ENCODE measurements at places on chromosomes 11 and 22.

- DNase-seq: no peak
Observed at GRCh38 chr22:32917577-32918354, 116.3 kb downstream of the TIMP3 start.

DNA sequence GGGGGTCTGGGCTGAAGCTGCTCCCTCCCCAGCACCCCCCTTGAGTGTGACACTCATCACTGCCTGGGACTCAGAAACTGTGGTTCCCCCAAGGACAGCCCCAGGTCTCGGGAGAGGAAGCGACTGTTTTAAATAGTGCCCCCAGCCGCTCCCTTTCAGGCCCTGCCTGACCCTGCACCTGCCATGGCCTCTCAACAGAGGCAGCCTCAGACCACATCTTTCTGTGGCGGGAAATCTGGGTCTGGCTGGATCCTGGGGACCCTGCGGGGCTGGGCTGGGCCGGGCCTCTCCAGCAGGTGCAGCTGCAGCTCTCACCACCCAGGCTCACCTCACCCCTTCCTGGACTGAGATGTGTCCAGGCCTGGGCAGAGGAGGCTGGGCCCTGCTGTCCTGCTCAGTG is 3.7 kb upstream of the IGLL1 start:
- DNase-seq: no peak

DNA sequence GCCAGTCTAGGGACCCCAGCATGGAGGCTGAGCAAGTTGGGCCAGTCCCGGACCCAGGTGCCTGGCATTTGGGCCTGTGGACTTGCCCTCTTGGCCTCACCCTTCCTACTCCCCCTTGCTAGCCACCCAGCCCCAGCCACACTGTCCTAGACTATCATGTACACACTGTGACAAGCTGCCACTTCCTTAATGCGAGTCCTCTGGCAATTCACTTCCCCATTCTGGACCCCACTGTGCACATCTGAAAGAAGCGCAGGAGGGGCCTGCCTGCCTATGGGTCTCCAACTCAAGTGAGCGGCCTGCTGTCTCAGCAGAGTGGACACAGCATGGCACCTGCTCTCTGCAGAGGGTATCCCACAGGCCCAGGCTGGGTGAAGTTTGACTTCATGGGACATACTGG is 68.5 kb upstream of the LMO1 start:
- DNase-seq: no peak

DNA sequence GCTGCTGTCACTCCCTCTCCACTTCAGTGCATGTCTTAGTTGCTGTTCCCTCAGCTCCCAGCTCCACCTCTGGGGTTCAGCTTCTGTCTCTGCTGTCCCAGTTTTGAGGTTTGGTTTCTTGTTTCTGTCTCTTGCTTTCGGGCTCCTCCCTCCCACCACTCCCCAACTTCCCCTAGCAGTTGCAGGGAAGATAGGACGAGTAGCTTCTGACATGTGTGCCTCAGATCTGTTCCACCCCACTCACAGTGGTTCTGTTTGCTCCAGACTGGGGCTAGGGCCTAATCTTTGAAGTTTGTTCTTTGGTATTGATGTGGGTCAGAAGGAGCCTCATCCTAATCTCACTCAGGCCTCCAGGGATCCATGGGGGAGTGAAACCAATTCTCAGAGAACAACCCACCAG is 2.6 kb upstream of the RRM1 start:
- no peak for DNase-seq

GRCh38 chr11:46127150-46127638 is 5.9 kb upstream of the PHF21A start:
- DNase-seq: peak; percentile 87

DNA sequence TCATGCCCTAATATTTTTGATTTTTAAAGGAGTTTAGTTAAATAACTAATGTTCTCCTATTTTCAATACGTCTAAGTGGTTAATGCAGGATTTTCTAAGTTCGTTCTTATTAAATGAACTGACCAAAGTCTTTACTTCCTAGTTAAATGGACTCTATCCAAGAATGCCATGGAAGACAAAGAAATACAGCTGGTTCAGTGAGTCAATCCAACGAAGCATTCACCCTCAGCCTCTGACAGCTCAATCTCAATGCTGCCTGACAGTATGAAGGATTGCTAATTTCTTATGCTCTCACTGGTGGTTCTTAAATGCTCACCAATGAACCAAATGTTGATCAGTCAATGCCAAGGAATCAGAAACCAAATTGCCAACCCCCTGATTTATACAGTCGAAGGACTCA is 219.4 kb downstream of the CADM1 start:
- DNase-seq: no peak

DNA sequence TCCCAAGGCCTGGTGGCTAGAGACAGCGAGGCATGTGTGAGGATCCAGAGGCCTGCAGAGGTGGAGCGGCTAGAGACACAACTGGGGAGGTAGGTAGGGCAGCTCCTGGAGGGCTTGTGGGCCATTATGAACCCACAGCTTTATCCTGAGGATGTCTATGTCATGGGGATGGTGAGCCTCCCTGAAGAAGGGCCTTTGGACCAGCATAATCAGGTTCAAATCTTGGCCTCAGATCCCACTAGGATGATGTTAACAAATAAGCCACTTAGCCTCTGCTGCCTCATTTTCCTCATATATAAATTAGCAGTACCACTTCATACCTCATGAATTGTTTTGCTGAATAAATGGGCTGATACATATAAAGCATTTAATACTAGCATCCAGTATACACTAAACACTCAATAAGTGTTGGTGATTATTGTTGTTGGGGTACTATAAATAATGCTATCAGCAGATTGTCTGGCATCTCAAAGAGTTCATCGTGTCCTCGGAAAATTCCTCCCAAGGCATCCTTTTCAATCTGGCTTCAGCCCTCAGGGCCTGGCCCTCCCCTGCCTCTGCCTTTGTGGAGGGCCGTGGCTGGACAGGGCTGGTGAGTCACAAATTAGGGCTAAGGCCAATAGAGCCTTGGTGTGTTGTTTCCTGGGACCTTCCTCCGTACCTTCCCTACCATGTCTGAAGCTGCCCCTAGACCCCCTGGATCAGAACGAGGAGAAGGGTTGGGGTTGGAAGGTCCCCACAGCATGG is 30.9 kb upstream of the LRRC32 start:
- no peak for DNase-seq

GRCh38 chr22:40665312-40665711 is 14.0 kb upstream of the MCHR1 start:
- no peak for DNase-seq

DNA sequence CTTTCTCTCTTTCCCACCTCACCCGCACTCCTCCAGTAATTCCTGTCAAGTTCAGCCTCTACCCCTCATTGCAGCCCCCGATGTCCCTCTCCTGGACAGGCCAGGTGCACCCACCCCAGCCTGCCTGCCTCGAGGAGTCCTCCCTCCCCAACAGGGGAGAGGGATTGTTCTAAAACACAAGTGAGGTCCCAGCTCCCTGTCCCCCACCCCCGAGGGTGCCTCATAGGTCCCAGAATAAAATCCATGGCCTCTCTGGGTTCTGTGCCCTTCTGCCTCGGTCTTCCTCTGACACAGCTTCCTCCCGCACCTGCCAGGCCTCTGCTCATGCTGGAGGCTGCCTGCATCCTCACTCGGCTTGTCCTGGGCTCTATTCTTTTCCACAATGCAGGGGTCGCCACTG is 720.1 kb downstream of the BRD1 start:
- DNase-seq: no peak

GRCh38 chr11:71997594-71997993 is 1.1 kb upstream of the IL18BP start:
- no peak for DNase-seq

- DNase-seq: peak; percentile 52
Observed at GRCh38 chr11:122852074-122852795, 13.9 kb downstream of the CRTAM start.

DNA sequence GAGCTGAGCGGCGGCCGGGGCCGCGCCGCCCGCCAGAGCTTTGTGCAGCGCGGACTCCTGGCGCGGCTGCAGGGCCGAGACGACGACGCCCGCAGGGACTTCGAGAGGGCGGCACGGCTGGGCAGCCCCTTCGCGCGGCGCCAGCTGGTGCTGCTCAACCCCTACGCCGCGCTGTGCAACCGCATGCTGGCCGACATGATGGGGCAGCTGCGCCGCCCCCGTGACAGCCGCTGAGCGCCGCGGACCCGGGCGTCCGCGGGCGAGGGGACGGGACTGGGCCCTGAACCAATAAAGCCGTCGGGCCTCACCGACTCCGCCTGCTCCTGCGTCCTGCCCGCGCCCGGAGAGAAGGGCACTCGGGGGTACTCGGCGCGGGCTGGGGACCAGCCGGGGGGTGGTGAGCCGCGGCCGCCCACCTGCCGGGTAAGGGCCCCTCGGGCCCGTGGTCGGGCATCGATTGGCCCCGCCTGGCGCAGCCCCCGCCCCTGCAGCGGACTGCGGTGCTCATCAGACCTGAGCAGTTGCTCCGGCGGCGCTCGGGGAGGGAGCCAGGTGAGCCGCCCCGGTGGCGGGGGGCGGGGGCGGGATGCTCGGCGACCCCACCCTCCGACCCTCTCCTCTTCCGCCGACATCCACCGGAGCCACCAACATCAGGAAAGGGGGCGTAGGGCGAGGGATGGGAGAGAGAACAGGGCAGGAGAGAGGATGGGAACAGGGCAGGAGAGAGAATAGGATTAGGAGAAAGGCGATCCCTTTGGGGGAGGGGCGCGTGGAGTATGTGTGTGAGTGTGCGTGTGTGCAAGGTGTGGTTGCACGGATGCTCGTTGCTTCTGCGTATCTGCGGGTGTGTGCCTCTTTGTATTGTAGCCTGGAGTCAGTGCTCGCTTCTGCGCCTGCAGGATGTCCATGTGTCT is at the start of gene TMEM25:
Gene TMEM25 (plus strand): TSS at position 510 of the 914 bp plus-strand sequence. CDS start 610 bp downstream, outside the sequence.
- DNase-seq: peak; percentile 76

DNA sequence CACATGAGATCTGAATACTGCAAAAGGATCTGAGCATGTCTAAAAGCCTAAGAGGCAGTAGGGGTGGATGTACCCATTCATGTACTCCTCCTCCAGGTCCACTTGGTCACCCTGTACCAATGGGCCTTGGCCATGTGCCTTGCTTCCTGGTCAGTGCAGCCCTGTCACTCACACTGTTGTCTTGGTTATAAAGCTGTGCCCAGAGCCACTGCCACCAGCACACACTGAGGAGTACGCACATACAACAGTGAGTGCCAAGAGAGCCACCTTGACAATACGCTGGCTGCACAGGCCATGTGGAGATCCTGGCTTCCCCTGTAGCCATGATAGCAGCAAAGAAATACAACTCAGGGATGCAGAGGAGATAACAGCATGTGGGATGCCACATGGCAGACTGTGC is 96.4 kb upstream of the LDLRAD3 start:
- DNase-seq: no peak

DNA sequence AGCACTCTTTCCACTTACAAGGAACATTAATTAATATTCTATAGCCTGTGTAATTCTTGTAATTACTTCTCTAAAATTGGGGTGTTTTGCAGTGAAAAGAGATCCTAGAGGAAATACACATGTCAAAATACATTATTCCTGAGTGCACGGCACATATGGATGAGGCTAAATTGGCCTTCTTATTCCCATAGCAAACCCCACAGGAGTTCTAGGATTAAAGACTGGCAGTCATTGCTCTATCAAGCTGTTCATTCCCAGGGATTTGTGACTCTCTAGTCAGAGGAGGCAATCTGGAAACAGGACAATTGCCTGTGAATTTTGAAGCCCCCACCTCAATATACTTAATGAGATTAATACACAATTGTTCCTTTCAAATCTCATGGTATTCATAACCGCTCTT is 145.9 kb upstream of the OPCML start:
- DNase-seq: no peak

GRCh38 chr22:29056472-29056871 is 5.2 kb downstream of the C22orf31 start:
- no peak for DNase-seq

DNA sequence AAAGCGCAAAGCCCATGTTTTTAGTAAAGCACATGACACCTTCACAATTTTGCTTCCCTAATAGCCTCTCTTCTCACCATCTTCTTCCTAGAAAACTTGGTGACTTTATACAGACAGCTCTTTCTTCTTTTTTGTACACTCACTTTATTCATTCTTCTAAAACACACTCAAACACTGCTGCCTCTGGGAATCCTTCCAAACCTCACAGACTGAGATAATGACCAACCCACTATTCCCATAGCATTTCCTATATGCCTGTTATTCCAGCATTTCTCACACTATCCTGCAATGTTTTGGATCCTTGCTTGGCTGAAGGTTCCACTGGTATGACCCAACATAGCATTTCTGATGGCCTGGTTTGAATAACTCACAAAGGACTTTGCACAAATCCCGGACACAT is 442.1 kb upstream of the CCDC90B start:
- DNase-seq: no peak

DNA sequence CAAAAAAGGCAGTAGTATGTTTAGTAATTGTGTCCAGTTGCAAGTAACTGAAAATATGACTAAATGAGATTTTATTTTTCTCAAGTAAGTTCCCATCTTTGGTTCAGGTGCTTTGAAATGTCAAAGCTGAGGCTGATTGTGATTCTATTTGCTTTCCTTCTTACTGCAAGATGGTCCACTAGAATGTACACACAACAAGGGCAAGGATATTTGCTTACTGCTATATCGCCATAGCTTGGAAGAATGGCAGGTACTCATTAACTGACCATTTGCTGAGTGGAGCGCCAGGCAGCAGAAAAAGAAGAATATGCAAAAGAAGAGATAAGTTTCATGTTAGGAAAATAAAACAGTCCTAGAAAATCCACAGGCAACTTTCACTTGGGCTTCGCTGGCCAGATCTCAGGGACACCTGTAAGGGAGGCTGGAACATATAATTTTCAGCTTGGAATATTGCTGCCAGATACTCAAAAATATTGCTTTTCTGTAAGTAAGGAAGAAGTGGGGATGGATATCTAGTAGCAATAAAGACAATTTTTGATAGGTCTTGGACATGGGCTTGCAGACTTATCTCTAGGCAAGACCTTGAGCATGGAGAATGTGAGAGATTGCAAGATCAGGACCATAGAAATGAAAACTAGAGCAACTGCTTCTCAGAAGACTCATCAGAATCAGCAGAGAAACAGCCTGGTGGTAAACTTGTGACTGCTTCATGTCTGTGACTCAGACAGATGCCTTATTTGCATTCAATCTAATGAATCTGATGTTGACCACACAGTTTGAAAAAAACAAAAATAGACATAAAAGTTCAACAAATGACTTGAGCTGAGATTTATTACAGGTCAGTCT is 44.8 kb upstream of the OR9Q1 start:
- DNase-seq: no peak

- DNase-seq: no peak
Observed at GRCh38 chr11:70398834-70399680, 728 bp downstream of the CTTN start.

- no peak for DNase-seq
Observed at GRCh38 chr22:40388231-40388630, 17.8 kb downstream of the SGSM3 start.

GRCh38 chr11:57092028-57092698 is 89.6 kb upstream of the LRRC55 start:
- DNase-seq: no peak

- no peak for DNase-seq
Observed at GRCh38 chr11:8285228-8285627, 21.6 kb upstream of the LMO1 start.

DNA sequence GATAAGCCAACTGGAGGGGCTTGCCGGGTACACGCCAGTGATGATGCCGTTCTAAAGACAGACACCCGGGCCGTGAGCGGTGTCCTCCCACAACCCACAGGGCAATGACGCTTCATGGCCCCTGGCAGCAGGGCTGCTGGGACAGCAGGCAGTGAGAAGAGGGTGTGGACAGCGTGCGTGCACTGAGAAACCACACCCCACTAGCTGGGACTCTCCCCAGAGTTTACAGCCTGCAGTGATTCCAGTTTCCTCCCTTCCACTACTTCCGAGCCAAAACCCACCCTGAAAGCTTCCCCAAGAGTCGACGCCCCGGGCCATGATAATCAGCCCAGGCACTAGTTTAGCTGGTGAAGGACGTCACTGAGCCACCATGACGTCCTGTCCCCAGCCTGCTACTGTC is 29.2 kb downstream of the CPT1A start:
- no peak for DNase-seq
